Renal cortex interstitium (tissue), 15 donors: ENCODE measurements at places on chromosomes 6 and 20.

- no peak for DNase-seq
These were observed 11.3 kb downstream of the TFAP2A start for GRCh38 chr6:10403385-10404106.

GRCh38 chr6:101633081-101633480 lies 239.6 kb downstream of the GRIK2 start:
- no peak for DNase-seq

DNA sequence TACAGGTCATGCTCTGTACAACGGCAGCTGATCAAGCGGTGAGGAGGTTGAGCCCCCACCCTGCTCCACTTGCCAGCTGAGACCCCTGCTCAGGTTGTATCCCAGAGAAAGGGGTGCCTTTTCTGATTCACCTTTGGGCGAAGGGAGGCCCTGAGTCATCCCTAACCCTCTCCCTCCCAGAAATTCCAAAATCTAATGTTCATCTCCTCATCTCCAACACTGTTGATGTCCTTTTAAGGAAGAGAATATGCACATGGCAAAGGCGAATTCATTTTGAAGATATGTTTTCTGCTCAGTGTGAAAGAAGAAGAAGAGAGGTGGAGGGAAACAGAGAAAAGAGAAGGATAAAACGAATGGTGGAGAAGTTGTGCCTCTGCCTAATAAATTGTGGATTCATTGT lies 120.5 kb downstream of the SCML4 start:
- no peak for DNase-seq

GRCh38 chr20:25390538-25391528 lies at the start of gene ABHD12:
Gene ABHD12, minus strand, starts transcription at chr20:25390835. Its CDS starts 132 bp downstream, at chr20:25390703.
- DNase-seq: peak; percentile 96

DNA sequence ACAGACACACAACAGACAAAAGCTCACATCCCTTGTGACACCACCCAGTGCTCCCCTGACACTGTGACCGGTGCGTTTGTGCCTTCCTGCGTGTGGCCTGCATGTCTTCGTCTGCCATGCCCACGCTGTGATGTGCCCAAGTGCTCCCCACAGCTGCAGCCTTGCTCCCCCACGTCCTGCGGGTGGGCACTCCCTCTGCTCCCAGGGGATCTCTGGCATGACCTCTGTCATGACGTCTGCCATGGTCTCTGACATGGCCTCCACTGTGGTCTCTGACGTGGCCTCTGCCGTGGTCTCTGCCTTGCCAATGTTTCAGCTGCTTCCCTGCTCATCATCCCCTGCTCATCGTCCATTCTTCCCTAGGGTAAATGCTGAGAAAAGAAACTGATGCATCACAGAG lies 200.9 kb downstream of the DLL1 start:
- DNase-seq: no peak

- DNase-seq: no peak
These were observed 811.2 kb downstream of the MAFB start for GRCh38 chr20:39877788-39878187.

DNA sequence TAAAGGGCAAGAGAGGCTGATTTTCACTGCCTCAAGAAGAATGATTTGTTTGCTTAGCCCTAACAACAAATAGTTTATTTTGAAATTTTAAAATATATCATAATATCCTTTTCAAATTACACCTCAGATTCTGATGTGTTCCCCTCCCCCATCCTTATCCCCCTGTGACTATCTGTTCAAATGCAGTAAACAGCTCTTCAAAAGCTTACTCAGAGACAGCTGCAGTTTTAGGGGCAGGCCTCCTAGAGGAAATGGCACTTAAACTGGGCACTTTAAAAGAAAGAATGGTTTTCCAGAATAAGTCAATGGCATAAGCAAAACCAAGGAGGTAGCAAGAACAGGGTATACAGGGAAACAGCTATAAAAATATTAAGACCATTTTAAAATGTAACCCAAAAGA lies 118.6 kb upstream of the UST start:
- no peak for DNase-seq

- DNase-seq: no peak
These were observed 95.9 kb upstream of the ADGRF1 start for GRCh38 chr6:47138046-47138445.

DNA sequence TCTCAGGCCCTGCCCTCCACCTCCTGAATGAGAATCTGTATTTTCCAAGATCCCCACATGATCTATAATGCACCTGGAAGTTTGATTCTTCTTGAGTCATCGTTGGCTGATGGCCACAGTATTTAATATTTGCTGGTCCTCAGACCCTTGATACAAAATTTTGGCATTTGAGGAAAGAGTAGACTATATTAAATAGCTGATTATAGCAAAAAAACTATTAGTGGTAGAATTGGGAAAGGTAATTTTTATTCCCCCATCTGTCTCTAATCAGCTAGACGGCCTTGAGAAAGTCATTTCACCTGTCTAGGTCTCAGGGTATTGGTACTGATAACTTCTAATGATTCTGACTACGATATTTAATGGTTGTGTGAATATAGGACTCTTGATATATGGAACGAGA lies 176.8 kb downstream of the BMP2 start:
- DNase-seq: no peak

GRCh38 chr6:85672050-85672449 lies 29.4 kb upstream of the SYNCRIP start:
- no peak for DNase-seq

- no peak for DNase-seq
These were observed 31.7 kb upstream of the MYB start for GRCh38 chr6:135149376-135149775.

DNA sequence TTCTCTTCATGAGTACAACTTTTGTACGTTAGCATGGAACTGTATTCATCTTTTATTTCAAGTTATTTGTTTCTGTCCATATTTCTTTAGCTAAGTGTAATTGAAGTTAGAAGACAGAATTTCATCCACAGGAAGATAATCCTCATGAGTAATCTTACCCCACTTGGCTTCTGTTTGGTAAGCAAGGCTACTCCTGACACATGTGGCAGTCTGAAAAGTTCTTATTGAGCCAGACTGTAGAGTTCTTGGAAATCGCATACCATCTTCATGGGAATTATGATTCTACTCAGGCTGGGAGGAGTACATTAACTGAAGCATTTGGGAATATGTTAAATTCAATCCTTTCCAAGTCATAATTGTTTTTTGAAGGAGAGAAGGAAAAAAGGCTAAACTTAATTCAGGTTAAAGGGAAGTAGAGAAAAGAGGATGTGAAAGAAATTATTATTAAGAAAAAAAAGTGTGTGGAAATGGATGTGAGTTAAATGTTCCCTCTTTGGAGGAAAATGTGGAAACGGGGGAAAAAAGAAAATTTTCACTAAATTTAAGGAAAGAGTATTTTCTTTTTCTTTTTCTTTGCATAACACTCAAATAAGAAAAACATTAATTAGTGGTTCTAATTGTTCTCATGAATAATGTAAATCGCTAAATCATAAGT lies 41.5 kb upstream of the TENT5A start:
- no peak for DNase-seq

DNA sequence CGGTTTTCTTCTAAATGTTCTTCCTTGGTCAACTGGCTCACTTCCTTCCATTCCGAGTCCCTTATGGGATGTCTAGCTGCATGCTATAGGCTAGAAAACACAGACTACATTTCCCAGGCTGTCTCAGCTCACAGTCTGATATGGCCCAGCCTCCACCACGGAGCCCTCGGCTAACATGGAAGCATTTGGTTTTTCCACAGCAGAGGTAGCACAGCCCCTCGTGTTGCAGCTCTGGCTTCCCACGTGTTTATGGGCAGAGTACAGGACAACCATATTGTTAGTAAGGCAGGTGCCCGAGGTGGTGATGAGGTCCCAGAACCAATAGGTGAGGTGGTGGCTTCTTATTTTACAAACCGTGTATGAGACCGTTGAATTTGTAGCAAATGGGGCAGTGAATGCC lies 8.7 kb downstream of the GPLD1 start:
- DNase-seq: no peak

- DNase-seq: peak; percentile 41
These were observed 2.8 kb upstream of the FANCE start for GRCh38 chr6:35449287-35449881.

- no peak for DNase-seq
These were observed 35.7 kb downstream of the OGFRL1 start for GRCh38 chr6:71324194-71324785.

GRCh38 chr20:46990017-46990595 lies 95.5 kb downstream of the EYA2 start:
- no peak for DNase-seq

- DNase-seq: no peak
These were observed 17.7 kb downstream of the MYLIP start for GRCh38 chr6:16146527-16146955.

DNA sequence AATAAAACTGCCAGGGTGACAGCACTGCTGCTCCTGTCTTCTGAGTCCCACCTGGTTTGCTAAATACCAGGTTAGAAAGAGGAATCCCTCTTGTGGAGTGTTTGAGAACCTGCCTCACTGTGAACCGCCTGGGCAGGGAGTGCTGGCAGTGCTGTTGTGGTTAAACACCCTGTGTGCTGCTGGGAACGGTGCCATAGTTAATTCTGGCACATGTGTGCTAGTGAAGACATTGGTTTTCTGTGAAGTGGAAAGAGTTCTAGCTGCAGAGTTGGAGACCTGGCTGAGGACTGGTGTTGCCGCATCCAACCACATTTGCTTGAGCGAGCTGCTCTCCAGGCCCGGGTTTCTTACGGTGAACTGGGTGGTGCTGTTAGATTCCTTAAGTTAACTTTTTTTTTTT lies 72.7 kb downstream of the IGF2R start:
- DNase-seq: no peak

- DNase-seq: no peak
These were observed 34.5 kb downstream of the MTHFD1L start for GRCh38 chr6:150900049-150900448.

GRCh38 chr20:9835302-9835701 lies 3.6 kb downstream of the PAK5 start:
- no peak for DNase-seq

GRCh38 chr20:45017857-45018256 lies 51.5 kb downstream of the STK4 start:
- DNase-seq: no peak

GRCh38 chr6:22145823-22146677 lies 150.8 kb downstream of the PRL start:
- no peak for DNase-seq

DNA sequence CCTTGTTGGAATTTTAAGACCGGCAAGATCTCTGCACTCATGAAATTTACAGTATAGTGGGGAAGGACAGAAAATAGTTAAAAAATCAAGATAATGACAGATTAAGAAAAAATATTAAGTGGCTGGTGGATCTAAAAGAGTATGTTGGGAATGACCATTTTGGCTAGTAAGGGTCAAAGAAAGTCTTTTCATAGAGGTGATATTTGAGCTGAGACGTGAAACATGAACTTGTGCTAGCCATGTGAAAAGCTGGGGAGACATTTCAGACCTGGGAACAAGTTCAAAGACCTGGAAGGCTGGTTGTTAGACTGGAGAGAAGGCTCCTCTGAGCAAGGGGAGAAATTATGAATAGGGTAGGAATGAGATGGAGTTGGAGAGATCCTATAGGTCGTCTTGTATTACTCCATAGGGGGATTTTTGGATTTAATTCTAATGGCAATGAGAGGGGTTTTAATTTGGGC lies 4.7 kb downstream of the BICRAL start:
- DNase-seq: no peak

GRCh38 chr6:134090591-134090990 lies 38.2 kb upstream of the SLC2A12 start:
- DNase-seq: no peak

- no peak for DNase-seq
These were observed 14.6 kb downstream of the RTN4IP1 start for GRCh38 chr6:106614592-106615257.

GRCh38 chr6:25165800-25166199 lies 113.4 kb upstream of the CARMIL1 start:
- no peak for DNase-seq

DNA sequence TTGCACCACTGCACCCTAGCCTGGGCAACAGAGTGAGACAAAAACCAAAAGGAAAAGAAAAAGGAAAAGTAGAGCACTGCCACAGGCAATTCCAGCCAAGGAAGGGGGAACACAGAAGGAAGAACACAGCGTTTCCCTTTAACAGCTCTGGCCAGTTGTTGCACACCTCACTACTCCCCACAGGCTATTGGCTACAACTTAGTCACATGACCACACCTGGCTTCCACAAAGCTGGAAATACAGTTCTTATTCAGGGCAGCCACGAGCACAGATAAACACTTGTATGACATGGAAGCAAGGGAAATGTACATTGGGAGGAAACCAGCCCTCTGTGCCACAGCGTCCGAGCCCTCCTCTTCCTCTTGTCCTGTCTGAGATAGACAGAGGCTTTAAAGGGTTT lies 249.0 kb upstream of the JARID2 start:
- DNase-seq: no peak
